ENCODE measurements at places on chromosomes 2 and 18.

DNA sequence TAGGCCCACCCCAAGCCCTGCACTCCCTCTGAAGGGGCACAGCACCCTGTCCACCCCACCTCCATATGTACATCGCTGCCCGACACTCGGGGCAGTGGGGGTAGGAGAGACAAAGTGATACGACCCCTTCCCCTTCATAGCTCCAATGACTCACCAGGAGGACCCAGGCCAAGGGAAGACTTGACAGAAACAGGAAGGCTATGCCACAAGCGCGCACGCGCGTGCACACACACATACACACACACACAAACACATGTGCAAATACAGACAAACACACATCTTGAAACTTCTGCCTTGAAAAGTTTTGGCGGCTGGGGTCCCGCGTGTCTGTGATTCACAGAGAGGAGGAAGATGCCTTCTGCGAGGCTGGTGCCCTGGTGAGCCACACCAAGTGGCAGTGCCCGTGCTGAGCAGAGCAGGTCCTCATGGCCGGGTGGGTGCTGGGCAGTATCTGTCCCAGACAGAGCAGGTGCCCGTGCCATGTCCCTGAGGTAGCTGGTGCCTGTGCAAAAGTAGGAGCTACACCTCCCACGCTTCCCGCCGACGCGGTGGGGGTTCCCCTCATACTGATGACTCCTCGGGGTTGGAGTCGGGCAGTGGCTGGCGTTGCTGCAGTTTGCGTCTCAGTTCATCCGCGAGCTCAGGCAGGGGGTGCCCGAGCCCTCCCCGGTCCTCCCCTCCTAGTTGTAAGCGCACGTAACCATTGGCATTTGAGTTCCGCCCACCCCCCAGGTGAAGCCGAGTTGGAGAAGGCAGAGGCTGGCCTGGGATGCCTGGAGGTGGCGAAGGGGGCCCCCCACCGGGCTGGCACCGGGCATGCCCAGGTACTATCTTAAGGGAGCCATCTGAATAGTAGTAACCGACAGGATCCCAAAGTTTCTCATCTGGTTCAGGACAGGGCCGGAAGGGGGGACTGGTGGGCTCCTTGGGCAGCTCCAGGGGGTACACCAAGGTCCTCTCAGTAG is 2.5 kb upstream of the ANKRD39 start:
- peaks cover 55% of the 10 kb centered on the region for H3K36me3 ChIP-seq
- no peak overlapping the region for H3K27ac ChIP-seq
- H3K27me3 ChIP-seq, result no peaks in the 10 kb centered on the region
- DNase-seq, result no peak
- H3K4me3 ChIP-seq, result no peak overlapping the region

DNA sequence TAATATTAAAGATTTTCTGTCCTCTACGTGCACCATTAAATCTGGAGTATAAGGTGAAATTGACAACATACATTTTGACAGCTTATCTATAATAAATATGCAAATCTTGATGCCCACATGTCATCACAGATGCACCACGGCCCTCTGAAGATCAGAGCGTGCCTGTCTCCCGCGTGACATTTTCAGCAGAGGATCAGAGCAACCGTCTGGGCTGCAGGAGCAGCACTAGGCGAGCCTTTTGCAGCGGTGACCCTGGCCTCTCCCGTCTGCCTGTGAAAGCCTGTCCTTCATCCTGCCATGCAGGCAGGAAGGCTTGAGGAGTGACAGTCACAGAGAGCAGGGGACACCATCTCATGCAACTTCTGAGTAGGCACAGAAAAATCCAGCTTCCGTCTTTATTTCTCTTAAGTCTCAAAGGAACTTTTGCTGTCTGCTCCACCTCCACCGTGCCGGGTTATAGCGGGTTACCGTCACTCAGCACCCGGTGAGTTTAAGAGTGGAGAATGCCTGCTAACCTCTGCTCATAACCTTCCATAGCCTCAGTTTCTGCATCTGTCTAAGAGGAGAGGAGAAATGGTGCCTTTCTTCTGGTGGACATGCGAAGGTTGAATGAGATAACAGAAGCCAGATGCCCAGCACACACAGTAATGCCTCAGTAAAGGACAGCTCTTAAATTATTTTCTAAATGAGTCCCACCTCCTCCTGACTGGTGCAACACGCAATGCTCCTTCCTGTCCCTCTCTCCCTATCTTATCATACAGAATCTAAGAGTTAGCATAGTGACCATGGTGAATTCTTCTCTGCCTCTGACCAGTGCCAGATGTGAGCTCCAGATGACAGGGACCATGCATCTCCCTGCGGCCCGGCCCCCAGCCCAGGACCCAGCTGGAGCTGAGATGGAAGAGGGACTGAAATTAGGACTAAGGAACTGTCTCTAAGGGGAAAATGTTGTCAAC is 43.8 kb downstream of the CELF4 start:
- no peak overlapping the region for H3K4me3 ChIP-seq
- no peaks in the 10 kb centered on the region for H3K4me1 ChIP-seq
- H3K36me3 ChIP-seq, result no peaks in the 10 kb centered on the region

DNA sequence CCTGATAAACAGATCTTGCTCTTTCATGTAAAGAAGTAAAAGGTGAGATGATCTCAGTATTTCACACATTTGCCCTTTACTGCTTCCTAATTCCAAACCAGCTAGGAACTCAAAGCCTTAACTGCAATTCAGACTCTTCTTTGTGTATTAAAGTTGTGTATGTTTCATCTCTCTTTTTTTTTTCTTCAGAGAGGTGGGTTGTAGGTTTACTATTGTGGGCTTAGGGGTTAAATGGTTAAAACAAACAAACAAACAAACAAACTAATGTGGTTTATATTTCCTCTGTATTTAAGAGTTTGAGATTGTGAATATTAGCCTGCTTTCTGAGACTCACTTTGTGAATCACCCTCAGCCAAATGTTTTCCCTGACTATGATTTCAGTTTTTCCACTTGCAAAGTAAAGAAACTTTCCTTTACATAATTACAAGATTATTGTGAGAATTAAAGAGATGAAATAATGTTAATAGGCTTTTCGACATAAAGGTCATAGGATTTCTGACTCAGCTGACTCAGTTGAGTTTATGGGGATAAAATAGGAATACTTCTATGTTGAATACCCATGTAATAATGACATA is 2.8 kb downstream of the GULP1 start:
- no peaks in the 10 kb centered on the region for H3K27me3 ChIP-seq
- peaks cover 7% of the 10 kb centered on the region for H3K4me1 ChIP-seq
- peak overlapping the region; percentile 89 for H3K27ac ChIP-seq
- no peaks in the 10 kb centered on the region for H3K36me3 ChIP-seq
- no peak for DNase-seq
- H3K4me3 ChIP-seq, result peak overlapping the region; percentile 72

DNA sequence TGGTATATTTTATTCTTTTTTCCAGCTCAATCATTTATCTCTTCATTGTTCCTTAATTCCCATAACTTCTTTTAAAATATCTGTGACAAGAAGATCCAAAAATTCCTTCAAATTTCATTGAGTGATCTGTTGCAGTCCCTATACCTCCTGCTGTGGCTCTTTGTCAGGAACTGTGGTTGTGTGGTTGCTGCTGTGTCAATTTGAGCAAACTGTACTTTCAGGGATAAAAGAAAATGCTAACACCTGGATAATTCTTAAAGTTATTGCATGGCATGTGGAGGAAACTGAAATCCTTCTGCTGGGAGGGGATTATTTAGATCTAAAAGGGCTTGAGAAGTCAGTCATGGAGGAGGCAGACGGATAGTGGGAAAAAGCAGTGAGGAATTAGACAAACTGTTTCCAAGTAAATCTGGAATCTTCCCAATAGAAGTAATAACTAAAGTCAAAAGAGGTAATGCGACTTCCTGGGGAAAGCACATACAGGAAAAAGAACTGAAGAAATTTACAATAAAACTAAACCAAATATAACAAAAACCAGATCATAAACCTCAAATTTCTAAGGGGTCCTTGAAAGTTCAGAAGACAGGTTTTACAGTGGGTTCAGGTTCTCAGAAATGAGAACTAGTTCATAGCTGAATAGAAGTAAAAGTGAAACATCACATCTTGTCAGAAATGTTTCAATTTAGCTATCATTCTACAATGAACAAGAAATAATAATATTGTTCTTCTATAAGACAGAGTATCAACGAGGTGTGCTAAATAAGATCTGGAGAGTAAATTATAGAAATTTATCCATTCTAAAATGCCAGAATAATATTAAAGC is 33.5 kb upstream of the CD226 start:
- no peaks in the 10 kb centered on the region for H3K27me3 ChIP-seq
- no peak overlapping the region for H3K4me3 ChIP-seq

- no peak overlapping the region for H3K27ac ChIP-seq
- no peak for DNase-seq
- H3K27me3 ChIP-seq, result no peaks in the 10 kb centered on the region
- H3K4me3 ChIP-seq, result no peak overlapping the region
- no peaks in the 10 kb centered on the region for H3K36me3 ChIP-seq
Measured at GRCh38 chr2:38534746-38535403, 67.9 kb downstream of the HNRNPLL start.

- H3K27me3 ChIP-seq, result no peaks in the 10 kb centered on the region
- no peak for DNase-seq
Measured at GRCh38 chr2:226693521-226693920, 106.1 kb downstream of the IRS1 start.

GRCh38 chr2:11457935-11458334 is 8.0 kb downstream of the E2F6 start:
- H3K27ac ChIP-seq, result no peak overlapping the region
- H3K36me3 ChIP-seq, result peaks cover 28% of the 10 kb centered on the region
- peaks cover 5% of the 10 kb centered on the region for H3K4me1 ChIP-seq
- H3K4me3 ChIP-seq, result no peak overlapping the region

Measured in upper lobe of right lung (tissue), 1 donor.